Cardiac muscle cell (in vitro differentiated cells and primary cell): ENCODE measurements at places on chromosomes 3 and 15.

- no peaks in the 10 kb centered on the region for H3K36me3 ChIP-seq
- DNase-seq, result no peak
- peaks cover 7% of the 10 kb centered on the region for H3K4me1 ChIP-seq
- H3K27me3 ChIP-seq, result no peaks in the 10 kb centered on the region
Measured at GRCh38 chr3:137264843-137265330, 307.1 kb downstream of the IL20RB start.

DNA sequence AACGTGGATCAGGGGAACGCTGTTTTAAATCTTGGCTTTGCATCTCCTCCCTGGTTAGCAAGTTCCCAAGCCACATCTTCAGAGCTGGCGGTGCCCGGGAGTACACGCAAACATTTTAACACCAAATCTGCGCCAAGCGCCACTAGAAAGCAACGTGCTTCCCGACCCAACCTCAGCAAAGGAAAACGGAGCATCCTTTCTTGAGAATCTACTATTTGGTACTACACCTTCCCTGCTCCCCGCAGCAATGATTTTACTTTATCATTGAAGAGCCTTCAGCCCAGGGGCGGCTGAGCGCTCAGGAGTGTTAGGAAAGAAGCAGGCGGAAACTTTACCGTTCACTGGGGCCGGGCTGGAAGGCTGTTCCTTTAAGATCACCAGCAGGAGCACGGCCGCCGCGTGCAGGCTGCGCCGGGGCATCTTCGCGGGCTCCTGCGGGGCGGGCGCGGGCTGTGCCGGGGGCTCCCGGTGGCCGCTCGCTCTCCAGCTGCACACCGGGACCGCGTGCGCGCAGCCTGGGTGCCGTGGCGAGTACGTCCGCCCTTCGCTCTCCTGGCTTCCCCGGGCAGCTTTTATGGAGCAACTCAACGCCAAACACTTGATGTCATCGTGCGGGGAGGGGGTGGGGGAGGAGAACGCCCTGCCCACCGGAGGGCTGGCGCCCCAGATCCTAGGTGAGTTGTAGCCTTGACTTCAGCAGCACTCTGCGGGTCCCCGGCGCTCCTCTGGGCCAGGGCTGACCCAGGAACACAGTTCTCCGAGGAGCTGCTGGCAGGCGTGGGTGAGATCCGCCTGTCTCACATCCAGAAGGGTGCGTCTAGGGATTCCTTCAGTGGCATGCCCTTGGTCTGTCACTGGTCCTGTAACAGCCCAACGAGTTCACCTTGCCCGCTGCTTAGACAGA is at the start of gene CA12:
TSS of gene CA12 (minus strand) at position 546 of the 904 bp plus-strand sequence. CDS start at position 420, 126 bp downstream.
- no peaks in the 10 kb centered on the region for H3K4me1 ChIP-seq
- H3K27ac ChIP-seq, result no peak within 1 kb of the TSS
- H3K36me3 ChIP-seq, result no peaks in the 10 kb centered on the region
- peaks cover 44% of the 10 kb centered on the region for H3K27me3 ChIP-seq

GRCh38 chr15:47507221-47507985 is 209.9 kb upstream of the SEMA6D start:
- no peak for DNase-seq
- peaks cover 41% of the 10 kb centered on the region for H3K4me1 ChIP-seq
- H3K27ac ChIP-seq, result no peak overlapping the region
- no peaks in the 10 kb centered on the region for H3K27me3 ChIP-seq
- H3K4me3 ChIP-seq, result no peak overlapping the region
- H3K36me3 ChIP-seq, result no peaks in the 10 kb centered on the region

GRCh38 chr3:44862226-44862637 is 520 bp downstream of the TMEM42 start:
- peak overlapping the region; percentile 96 for H3K27ac ChIP-seq
- DNase-seq, result no peak
- peak overlapping the region; percentile 64 for H3K4me3 ChIP-seq
- H3K27me3 ChIP-seq, result no peaks in the 10 kb centered on the region
- H3K4me1 ChIP-seq, result no peaks in the 10 kb centered on the region

DNA sequence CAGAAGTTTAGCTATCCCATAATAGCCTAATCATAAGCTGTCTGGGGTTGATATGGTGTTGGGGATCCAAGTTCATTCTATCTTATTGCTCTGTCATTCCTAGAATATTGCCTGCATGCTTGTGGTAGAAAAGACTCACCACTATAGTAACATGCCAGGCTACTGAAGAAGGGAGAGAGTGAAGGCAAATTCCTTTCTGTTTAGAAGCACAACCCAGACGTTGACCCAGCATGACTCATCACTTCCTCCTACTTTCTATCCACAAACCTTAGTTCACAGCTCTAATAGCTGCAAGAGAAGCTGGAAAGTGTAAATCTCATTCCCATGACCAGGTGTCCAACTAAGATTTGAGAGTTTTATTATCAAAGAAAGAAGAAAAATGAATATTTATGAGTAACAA is 57.8 kb upstream of the NMD3 start:
- H3K4me1 ChIP-seq, result no peaks in the 10 kb centered on the region
- no peaks in the 10 kb centered on the region for H3K36me3 ChIP-seq
- no peak overlapping the region for H3K27ac ChIP-seq
- no peak overlapping the region for H3K4me3 ChIP-seq
